ENCODE measurements at places on chromosomes 5 and 9.

GRCh38 chr5:170651604-170652277 lies 131.8 kb upstream of the GABRP start:
- no peak for DNase-seq

- no peak for DNase-seq
These were observed 64.6 kb downstream of the GABRB2 start for GRCh38 chr5:161481922-161482321.

GRCh38 chr9:132517815-132518550 lies 64.4 kb upstream of the BARHL1 start:
- DNase-seq, result no peak

DNA sequence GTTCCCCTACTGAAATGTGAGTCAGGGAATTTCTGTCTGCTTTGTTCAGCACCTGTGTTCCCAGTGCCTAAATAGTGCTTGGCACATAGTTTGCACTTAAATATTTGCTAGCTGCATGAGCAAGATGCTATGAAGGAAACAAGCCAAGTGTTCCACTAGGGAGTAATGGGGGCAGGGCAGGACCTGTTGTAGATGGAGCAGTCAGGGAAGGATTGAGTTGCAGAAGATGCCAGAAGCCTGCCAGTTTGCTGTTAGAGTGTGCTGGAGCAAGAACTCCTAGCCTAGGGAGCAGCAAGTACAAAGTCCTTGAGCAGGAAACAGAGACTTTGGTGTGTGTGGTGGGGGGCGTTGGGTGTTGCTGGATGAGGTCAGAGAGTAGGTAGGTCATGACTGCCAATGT lies 87.5 kb downstream of the DAB2IP start:
- DNase-seq, result no peak

DNA sequence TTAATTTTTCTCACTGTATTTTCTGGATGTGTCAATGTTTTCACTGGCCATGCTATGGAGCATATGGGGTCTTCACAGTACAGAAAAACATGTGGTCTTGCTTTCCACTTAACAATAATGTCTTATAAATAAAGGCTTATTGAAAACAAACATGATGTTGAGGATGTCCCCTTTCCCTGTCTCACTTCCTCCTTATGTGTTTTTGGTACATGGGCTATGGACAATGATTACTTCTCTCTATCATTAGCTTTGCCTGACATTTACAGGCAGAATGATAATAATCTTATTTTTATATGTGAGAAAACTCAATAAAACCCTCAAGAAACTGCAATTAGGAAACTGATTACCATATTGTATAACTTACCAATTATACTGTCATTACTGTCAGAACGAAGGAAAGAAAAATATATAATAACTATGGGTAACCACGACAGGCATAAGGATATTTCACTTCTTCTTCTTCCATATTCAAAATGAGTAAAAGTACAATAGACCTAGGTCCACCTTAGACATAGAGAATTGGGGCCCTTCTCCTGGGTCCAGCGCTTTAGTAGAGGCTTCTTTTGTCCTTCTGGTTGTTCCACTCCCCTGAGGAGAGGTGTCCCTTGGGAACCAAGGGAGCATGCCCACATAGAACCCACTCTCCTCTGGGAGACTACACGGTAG lies 375.0 kb downstream of the MAN2A1 start:
- DNase-seq, result no peak

DNA sequence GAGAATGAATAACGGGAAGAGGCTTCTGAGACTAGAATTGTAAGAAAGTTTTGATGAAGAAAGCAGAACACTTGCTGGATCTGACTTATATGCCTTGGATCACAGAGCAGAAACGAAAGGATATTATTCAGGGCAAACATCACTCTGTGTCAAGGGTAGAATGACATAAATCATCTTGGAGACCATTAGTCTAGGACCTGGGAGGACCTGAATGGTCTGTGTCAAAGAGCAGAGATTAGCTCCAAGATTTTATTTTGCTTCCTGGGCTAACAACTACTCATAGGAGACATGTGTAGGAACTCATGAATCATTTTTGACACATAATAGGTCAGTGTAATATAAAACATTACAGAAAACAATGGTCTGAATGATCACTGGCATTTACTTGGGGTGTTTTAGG lies 417.9 kb downstream of the SLCO4C1 start:
- no peak for DNase-seq

DNA sequence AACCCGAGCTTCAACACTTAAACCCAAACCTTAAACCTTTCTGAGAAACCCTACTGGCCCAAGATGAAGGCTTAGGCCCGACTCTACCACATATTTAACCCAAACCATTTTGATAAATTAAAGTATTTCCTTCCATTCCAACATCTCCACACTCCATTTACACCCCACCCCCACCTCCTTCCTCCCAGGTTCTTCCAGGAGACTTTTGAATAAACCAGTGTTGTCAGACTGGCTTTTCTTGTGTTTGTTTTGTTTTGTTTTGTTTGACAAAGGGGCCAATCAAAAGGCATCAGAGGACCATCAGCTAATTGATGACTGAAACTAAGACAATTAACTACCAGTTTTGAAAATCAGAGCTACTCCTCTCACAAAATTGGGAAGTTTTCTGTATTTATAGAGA lies 4.6 kb upstream of the ZNF608 start:
- DNase-seq, result no peak

DNA sequence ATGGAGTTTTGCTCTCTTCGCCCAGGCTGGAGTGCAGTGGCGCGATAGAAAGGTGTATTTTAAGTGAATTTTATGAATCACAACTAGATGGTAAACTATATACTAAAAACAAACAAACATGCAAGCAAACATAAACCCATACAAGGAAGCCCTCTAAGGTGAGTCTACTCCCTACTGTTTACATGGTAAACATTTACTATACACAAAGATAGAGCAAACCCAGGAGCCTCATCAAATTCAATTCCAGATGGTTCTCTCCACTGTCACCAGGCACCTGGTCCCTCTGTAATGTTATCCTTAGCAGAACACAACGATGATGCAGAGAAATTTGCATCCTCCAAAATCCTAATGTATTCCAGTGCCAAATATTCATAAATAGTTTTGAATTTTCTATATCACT lies 17.9 kb downstream of the ANKH start:
- DNase-seq, result no peak

- peak; percentile 16 for DNase-seq
These were observed 1.5 kb downstream of the FAM81B start for GRCh38 chr5:95392593-95393182.

DNA sequence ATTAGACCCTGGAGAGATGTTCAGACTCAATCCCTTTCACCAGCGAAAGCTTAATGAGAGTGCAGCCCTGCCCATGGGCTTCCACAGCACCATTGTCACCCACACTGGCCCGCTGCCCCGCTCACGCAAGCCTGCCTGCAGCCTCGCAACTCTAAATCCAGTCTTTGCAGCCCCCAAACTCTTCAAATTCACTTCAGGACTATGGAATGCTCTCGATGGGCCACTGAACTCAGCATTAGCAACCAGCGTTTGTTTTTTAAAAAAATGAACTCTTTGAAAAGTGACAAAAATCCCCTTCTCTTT lies 17.1 kb downstream of the DCANP1 start:
- no peak for DNase-seq

DNA sequence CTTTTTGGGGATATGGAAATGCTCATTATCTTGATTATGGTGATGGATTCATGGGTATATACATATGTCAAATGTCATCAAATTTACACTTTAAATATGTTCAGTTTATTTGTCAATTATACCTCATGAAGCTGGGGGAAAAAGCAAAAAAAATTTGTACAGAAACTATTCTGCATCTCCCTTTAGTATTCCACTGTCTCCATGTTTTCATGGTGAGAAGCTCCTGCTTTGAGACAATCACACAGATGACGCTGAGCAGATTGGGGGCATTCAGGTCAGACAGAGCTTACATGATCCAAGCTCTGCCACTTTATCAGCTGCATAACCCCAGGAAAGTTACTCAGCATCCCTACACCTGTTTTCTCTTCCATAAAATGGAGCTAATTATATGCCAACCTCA lies 101.5 kb downstream of the PLPPR1 start:
- DNase-seq, result no peak

DNA sequence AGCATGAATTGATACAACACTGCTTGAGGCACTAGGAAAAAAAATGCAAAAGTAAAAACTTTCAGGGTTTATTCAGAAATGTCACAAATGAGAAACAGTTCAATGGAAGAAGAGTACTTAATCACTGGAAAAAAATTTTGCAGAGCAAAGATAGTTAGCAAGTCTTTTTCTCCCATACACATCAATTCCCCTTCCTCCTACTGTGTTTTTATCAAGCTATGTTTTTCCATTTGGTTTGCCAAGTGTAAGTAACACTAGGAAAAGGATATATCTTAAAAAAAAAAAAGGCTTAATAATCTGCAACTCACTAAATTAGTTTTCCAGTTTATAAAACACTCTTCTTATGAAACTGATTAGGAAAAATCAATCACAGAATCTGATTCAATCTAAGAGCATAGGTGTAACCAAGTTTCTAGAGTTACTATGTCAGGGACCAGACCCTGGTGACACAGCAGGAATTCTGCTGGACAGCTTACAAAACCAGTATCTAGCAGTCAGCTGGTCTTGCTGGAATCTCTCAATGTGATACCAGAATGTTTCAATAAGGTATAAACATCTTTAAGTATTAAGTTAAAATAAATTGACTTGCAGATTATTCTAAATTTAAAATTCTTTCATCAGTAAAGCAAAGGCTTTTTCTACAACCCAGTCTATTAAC lies 34.7 kb downstream of the RNF145 start:
- no peak for DNase-seq

DNA sequence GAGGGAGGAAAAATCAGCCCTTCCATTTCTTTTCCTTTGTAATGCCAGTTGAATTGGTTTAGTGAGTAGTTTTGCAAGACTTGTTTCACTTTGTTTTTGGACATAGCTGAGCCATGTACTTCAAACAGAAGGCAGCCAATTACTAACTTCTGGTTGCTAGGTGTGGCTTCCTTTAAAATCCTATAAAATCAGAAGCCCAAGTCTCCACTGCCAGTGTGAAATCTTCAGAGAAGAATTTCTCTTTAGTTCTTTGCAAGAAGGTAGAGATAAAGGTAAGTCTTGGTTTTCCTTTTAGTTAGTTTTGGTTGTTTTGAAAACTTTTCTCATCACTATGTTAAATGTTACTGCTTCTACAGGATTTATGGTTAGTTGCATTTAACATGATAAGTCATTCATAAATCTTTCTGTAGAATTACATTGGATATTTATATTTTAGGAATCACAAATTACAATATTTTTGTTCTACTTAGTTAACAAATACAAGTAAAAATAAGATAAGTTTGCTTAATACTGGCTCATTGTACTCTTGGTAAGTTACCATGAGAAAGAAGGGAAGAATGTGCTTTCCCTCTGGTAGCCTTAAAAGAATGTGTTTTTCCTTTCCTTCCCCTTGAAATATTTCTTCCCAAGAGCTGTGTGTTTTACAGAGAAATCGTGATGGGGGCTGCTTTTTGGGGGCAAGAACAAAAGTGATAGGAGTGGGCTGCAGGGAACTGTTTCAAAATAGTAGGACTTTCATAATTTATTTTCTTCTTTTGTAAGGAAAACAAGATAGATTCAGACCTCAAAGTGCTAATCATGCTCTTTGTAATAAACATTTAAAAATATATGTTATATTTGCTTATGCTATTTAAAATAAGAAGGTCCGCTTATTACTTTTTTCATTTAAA lies at the start of gene ANXA1:
ANXA1 (plus strand) TSS at position 213 of the 890 bp plus-strand sequence. CDS start 6,671 bp downstream, outside the sequence.
- DNase-seq, result no peak

DNA sequence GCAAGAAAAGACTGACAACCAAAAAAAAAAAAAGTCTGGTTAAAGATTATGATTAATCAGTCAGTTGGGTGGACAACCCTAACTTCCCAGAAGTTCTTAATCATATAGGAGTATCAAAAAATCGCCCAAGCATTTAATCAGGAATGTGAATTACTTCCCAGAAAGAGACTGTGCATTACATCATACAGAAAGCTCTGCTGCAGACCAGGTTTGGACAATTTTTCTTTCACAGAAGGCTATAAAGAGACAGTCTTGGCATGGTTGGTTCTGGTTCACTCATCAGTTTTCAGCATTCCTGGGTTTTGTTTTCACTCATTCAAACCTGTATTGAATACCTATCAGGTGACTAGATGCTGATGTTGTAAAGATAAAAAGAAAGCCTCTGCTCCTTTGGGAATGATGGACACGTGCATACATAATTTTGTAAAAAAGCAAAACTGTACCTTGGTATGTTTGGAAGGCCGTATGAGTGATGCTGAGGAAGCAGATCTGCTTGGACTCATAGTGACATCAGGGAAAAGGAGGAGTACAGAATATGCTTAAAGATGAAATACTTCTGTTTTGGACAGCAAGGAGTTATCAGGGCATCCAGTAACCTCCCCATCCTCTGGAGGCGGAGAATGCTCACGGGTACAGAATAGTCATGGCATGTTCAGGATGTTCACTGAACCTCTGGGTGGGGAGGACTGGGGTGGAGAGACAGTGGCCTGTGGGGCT lies 178.4 kb downstream of the GNA14 start:
- DNase-seq, result no peak

- no peak for DNase-seq
These were observed 731.1 kb upstream of the ZNF608 start for GRCh38 chr5:125477586-125477975.

DNA sequence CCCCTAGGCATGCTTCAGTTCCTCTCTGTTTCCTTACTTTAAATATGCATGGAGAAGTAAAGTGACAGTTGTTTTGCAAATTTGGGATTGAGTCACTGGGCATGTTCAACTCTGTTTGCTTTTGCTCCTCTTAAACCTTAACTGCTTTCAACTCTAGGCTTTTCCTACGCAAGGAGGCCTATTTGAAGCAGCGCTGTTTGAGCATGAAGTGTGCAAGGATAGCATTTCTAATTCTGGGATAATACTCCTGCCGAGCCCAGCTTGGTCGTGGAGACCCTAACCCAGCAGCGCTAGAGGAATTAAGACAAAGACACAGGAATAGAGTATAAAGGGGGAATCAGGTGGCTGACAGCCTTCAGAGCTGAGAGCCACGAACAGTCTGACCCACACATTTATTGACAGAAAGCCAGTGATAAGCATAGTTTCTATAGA lies 803.4 kb upstream of the CDH10 start:
- DNase-seq, result peak; percentile 70

DNA sequence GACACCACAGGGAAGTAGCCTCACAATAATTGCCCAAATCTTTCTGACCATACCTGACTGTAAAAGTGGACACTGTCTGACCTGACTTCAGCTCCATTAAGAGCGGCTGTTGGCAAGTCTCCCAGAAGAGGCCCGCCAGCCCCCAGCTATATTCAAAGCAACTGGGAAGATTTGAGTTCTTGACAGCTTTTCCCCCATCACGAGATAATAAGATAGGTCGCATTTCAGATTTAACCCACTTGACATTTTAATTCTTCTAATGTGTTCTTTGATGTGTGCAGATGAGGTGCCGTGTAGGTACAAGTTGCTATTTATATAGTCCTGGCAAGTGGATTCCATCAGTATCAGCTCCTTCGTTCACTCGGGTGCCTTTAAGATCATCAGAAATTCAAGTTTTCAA lies 345.7 kb downstream of the DRD1 start:
- DNase-seq, result no peak

GRCh38 chr9:124342776-124343485 lies 72.3 kb downstream of the PSMB7 start:
- no peak for DNase-seq

DNA sequence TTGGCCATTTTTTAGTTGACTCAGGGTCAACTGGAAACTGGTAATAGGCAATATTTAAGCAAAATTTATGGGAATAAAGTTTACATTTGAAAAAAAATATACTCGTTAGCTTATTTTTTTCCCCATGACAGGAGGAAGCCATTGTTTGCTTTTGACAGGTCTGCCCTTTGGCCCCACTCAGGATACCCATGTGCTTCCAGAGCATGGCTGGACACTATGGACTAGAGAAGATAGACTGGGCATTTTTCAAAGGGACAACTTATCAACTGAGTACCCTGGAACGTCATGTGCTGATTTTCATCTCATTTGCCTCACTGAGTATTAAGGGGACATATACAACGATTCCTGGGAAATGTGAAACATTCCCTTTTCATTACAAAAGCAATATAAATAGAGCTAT lies 83.1 kb upstream of the SMIM32 start:
- DNase-seq, result no peak

Measured in iPS DF 6.9 (cell line).